Activated naive CD4-positive, alpha-beta T cell (primary cell): ENCODE measurements at places on chromosomes 3 and 15.
A peak's percentile ranks its signal among the peaks of the same experiment; 100 is the strongest.

DNA sequence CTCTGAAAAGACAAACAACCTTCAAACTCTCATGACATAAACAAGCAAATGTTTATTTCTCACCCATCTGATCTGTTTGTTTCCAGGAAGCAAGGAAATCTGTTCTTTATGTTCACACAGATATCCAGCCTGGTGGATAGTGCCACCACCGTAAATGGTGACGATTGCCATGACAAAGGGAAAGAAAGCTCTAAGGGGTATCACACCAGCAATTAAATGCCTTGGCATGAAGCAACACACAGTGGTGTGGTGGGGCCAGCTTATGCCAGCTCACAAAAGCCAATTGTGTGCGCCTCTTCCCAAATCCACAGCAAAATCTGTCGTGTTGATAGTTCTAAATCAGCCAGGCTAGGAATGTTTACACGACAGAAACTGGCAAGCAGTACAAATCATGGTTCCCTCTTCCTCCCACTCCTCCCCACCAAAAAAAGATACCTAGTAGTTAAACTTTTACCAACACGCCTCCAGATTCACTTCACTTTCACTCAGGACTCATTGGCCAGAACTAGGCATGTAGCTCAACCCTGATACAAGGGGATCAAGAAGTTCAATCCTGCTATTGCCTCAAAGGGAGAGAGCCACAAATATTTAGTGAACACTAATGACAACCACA, 189.2 kb upstream of the SLCO3A1 start:
- DNase-seq, result no peak

DNA sequence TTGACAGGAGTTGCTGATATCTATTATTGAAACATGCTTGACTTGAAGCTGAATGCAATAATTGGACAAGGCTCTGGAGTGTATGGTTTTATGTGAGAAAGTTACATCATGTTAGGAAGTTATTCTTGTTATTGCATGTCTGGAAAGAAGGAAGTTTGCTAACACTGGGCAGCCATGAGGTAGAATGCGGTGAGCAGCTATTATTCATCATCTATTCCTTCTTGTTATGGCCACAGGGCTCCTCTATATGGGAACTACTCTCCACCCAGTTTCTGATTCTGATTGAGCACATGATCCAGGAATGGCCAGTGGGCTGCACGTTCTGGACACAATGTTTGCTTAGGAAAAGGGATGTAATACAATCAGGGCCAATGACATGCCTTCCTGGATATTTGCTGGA, 37.8 kb upstream of the SCN5A start:
- no peak for DNase-seq

GRCh38 chr3:129961141-129961541, 13.4 kb upstream of the TRH start:
- no peak for DNase-seq

- no peak for DNase-seq
These were observed 360.8 kb upstream of the PROK2 start for GRCh38 chr3:72145506-72146380.

DNA sequence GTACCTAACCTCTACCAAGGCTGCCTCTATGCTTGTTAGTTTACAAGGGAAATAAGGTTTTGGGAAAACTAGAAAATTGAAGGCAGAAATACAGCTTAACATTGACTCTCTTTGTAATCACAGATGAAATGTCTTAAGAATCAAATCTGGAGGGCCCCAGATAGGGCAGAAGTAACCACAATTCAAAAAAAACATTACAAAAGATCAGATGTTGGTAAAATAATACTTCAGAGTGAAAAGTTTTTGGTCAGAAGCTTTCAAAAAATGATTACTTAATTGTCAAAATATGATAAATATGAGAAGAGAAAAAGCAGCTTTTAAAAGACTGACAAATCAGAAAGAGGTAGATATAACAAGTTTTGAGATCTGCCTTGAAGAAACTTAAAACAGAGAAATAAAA, 425.1 kb upstream of the NECTIN3 start:
- DNase-seq, result no peak

- DNase-seq, result no peak
These were observed 45.1 kb upstream of the RSL24D1 start for GRCh38 chr15:55241891-55242290.

- peak; percentile 73 for DNase-seq
These were observed 70.7 kb upstream of the ABHD2 start for GRCh38 chr15:89017370-89018066.

DNA sequence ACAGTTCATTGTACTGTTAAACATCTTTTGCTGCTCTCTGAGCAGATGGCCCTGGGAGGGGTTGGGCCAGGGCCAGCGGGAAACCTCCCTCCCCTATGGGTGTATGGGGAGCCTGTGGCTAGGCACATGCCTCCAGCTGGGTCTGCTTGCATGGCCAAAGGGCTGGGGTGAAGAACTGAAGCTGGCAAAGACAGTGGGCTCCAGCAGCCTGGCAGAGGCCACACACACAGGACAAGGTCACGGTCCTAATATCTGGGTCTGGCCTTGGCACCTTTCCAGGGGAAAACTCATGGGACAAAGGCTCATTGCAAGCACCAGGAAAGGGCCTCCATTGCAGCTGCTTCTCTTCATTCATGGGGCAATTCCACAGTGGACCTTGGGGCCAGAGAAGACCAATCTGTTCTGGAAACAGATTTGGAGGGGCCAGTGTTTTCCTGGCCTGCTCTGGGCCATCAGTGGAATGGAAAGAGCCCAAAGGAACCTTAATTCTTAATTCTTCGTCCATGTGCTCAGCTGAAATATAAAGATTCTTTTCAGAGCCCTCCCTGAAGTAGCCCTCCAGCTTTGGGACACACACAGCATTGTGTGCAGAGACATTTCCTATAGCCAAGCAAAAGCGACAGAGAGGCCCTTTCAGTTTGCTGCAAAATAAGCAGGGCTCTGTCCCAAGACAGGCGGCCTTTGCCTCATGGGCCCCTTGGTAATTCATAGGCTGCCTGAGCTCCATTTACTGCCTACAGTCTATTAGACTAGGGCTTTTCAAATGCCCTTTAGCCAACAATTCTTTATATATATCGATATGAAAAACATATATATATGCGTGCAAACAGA, 11.3 kb upstream of the LIMD1 start:
- DNase-seq, result no peak

GRCh38 chr3:78986416-78987101, 781.2 kb downstream of the ROBO1 start:
- no peak for DNase-seq

GRCh38 chr3:50610992-50611463, 546 bp downstream of the CISH start:
- no peak for DNase-seq

GRCh38 chr3:57230006-57230405, 2.5 kb downstream of the APPL1 start:
- DNase-seq, result no peak

DNA sequence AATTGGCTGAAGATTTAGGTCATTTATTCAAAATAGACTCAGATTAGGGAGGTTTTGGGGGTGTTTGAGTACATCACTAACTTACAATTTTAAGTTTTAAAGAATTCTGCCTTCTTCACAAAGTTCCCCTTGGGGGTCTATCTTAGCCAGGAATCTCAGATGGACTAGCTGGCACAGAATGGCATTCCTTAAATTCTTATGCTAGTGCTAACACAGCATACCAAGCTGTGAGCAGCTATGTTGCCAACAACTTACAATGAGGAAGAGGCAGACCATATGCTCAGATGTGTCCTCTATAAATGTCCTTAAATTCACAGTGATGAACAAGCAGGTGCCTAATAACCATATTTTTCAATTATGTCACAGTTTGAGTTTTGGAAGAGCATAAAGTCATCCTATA, 60.9 kb upstream of the NPHP3 start:
- no peak for DNase-seq

GRCh38 chr15:57297163-57297593, 79.1 kb upstream of the CGNL1 start:
- no peak for DNase-seq

- no peak for DNase-seq
These were observed 80.8 kb downstream of the CLSTN2 start for GRCh38 chr3:140015741-140016140.

- no peak for DNase-seq
These were observed 479.8 kb upstream of the TBL1XR1 start for GRCh38 chr3:177676947-177677587.
